ENCODE measurements at places on chromosomes 11 and 22.

GRCh38 chr11:86118253-86118652 lies 49.4 kb upstream of the PICALM start:
- DNase-seq: no peak

- DNase-seq: no peak
These were observed 9.9 kb downstream of the RDX start for GRCh38 chr11:110286298-110287040.

DNA sequence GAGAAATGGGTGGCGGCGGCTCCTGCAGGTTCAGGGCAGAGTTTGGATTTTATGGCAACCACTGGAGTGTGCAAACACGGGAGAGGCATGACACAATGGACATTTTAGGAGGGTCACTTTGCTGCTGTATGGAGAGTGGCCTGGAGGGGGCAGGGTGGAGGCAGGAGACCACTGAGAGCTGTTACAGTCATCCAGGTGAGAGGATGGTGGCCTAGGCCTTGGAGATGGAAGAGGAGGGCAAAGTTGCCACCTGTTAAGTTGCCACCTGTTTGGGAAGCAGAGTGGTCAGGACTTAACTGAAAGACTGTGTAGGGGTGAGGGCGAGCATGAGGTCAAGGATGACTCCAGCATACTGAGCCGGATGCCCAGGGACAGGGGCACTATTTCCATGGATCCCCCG lies 2.3 kb upstream of the RAD9A start:
- DNase-seq: peak; percentile 66

GRCh38 chr11:33910296-33910957 lies 18.6 kb upstream of the LMO2 start:
- no peak for DNase-seq

DNA sequence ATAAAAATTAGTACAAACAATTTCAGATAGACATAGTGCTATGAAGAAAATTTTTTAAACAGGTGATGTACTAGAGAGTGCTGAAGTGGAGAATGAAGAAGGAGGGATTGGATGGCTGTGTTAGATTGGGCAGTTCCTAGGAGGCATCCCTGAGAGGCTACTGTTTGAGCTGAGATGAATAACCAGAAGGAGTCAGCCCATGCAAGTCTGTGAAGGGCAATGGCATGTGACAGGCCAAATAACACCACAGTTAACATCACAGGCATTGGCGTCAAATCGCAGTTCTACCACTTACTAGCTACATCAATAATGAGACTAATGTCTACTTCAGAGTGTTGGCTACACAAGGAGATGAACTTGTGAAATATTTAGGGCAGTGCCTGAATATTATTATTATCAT lies 35.4 kb downstream of the HORMAD2 start:
- no peak for DNase-seq

GRCh38 chr22:32119568-32120235 lies 39.4 kb downstream of the C22orf42 start:
- no peak for DNase-seq

DNA sequence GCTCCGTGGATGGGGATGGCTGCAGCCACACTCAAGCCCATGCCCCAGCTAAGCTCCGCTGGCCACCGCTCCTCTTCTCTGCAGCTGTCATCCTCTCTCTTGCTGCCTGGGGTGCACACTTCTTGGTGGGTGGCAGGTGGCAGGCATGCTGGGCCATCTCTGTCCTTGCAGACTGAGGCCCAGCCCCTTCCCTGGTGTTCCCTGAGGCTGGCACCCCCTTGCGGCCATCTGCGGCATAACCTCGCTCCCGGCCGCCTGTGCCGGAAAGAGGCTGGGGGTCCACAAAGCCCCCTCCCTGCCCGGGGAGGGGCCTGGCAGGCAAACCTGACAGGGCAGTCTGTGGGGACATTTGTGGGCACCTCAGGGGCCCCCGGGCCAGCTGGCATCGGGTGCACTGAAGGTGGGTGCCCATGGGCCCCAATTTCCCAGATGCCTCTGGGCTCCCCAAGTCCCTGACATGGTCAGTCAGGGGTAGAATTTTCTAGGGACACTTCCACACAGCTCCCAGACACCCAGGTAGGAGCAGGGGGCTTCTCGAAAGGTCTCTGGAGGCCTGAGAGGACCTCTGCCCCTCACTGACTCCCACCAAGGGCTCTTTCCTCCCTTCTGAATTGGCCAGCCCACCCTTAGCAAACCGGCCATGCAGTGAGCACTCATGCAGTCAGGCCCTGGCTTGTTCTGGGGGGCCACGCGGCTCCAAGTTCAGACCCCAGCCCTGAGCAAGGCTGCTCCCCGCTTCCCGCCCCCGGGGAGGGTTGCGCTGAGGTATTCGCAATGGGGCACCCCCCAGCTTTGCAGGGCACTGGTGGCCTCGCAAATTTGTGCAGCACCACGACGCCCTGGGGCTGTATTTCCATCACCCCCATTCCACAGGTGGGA lies 23.5 kb upstream of the TH start:
- no peak for DNase-seq

Data from T47D (cell line).